ENCODE measurements at places on chromosomes 5 and 9.
A peak's percentile ranks its signal among the peaks of the same experiment; 100 is the strongest.

DNA sequence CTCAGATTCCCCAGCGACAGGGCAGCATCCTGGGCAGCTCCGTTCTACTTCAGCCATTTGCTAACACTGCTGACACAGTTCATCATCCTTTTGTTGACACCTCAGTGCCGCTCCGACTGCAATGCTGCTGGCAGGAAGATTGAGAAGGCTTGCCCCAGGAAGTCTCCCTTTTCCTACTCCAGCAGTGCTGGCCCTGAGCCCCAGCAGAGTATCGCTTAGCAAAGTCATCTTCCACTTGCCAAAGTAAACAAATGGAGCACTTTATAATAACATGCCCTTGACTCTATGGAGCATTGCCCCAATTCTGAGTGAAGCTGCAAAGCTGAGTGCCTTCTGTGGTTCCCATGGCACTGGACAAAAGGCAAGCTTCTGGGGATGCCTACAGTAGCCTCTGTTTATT, 32.2 kb downstream of the PRLR start:
- no peak for DNase-seq

- no peak for DNase-seq
Measured at GRCh38 chr5:135883441-135883840, 12.2 kb downstream of the IL9 start.

DNA sequence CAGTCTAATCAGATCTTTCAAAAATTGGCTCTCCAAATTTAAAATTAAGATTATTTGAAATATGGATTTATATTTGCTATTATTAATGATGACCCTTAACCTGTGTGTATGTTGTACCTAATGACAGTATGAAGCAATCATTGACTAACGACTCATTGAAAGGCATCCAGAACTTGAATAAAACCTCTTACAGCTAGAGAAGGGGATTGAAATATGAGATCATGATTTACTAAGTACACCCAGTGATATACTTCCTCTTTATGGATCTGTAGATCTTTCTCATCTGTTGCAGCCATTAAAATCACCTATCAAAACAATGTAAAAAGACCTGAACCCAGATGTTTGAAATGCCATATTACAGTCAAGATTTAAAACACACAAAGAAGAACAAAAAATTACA, 126.5 kb downstream of the RPS23 start:
- no peak for DNase-seq

GRCh38 chr5:168916266-168916665, 337.1 kb upstream of the PANK3 start:
- DNase-seq, result no peak

DNA sequence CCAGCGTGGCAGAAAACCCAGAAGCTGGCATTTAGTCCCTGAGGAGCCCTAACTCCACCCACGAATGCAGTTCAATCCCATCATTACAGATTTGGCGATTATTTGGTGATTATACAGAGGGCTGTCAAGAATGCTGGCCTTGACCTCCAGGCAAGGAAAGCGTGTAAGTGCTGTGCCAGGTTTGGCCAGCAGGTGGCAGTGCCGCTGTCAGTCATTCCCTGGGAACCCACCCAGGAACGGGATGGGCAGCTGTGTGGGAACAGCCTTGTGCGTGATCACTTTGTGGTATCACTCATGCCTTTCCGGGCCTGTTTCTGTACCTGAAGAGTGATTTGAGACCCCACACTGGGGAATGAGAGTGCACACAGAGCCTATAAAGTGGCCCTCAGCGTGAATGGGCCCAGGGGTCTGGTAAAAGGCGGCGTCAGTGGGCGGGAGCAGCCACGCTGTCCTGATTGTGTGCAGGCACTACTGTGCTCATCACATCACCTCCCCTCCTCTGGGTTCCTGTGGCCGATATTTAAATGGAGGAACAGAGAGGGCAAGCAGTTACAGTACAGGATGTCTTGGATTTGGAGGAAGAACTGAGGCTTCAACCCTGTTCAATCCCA, 215.6 kb downstream of the ROR2 start:
- DNase-seq, result peak; percentile 58

DNA sequence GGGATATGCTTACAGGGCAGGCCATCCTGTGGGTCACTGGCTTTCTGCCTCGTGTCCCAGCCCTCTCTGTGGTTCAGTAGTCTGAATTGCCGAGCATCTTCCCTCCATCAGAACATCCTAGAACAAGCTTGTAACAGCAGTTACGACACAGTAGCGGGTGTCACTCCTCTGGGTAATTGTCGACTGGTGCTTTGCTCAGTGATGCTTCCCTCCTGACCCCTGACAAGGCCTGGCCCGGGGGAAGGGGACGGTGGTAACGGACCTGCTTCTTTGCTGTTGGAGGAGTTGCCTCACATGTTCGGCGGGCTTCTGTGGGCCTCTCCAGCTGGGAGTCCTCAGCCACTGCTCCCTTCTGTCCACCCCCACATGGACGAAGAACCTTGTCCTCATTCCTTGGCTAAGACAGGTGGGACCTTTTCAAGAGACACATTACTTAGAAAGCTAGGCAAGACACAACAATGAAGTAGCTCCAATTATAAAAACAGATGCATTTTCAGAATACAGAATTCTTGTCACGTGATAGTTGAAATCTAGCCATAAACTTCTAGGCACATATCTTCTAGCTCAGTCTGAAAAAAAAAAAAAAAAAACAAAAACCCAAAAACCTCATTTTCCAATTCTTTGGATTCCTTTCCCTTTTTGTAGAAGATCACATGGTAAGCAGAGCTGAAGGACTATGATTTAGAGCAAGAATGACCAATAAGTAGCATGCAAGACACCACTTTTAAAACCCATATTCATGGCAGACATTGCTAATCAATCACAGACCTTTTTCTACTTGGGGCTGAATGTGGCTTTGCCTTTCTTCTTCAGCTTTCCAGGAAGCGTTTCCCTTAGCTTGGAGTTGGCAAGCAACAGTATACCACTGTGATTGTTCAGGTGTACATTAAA, 25.0 kb downstream of the HMCN2 start:
- DNase-seq, result no peak

GRCh38 chr5:37056762-37057161, 180.2 kb downstream of the NIPBL start:
- no peak for DNase-seq

- DNase-seq, result no peak
Measured at GRCh38 chr5:548256-548655, 24.0 kb upstream of the SLC9A3 start.

DNA sequence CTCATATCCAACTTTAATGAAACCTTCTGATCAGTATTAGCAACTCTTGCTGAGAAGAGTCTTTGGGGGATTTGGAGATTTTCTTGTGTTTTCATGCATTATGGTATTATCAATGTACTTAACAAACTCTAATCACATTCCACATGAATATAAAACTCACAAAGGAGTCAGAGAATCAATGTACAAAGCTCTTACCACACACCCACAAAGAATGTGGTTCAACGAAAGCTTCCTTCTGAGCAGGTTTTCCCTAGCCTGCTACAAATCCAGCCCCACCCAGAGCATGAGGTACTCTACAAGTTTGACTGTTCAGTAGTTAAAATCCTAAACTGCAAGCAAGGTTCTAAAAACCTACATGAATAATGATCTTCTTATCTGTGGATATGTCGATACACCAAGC, 210.1 kb downstream of the TARS1 start:
- no peak for DNase-seq

GRCh38 chr5:126723643-126724042, 53.3 kb upstream of the LMNB1 start:
- no peak for DNase-seq

DNA sequence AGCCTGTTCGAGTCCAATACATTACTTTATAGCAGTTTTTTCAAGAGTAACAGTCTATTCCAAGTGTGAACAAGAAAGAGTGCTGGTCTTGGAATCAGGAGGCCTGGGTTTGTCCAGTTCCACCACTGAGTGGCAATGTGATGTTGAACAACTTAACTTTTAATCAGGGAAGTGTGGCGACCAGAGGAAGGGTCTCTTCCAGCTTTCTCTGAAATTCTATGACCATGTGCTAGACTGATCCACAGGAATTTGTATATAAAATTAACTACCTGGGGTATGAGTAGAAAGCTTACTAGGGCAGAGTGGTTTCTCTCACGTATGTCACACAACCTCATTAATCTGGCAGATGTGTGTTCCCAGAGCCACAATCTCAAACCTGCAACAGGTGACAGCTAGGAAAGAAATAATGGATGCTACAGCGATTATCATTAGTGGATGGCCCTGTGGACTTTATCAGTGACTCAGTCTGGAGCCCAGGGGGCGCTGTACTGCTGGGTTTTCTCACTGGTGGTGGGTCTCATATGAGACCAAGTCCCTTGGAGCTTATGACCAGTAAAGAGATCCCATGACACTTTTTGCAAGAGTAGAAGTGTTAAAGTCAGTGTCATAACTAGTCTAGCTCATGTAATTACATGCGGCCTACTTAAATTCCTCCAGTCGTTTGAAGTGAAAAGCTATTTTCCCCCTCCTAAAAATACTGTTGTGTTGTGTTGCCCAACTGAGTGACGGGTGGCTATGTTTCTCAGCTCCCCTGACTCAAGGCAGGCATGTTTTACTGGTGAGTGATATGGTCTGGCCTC, 116.5 kb downstream of the GDNF start:
- no peak for DNase-seq

GRCh38 chr5:142925795-142926194, 155.6 kb downstream of the ARHGAP26 start:
- DNase-seq, result no peak

DNA sequence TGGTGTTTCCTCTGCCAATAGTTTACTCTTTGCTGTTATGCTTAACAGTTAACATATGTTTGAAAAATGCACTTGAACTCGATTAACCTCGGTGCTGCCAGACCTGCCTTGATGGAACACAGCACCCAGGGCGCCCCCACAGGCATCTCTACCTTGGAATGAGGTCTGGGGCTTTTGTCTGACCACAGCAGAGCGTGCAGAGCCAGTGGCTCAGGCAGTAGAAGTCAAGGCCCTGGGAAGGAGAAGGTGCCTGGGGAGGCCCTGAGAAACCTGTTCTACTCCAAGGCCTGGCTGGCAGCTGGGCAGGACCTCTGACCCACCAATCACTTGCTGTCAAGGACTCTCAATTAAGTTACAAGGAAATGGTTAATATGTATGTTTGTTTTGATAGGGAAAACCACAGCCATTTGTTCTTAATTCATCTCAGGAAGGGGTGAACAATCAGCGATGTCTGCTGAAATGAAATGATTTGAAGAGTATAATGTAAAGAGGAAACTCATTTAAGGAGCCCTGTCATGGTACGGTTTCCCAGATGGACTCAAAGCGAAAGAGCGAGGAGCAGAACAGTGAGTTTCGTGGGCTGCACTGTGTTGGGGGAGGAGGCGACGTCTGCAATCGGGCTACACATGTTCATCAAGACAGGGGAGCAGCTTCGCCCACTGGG, 21.9 kb downstream of the MACROH2A1 start:
- DNase-seq, result no peak

- DNase-seq, result no peak
Measured at GRCh38 chr9:899440-900184, 58.1 kb downstream of the DMRT1 start.

GRCh38 chr9:123302348-123303214, 34.2 kb upstream of the STRBP start:
- no peak for DNase-seq

GRCh38 chr5:32436553-32437242, 7.8 kb downstream of the ZFR start:
- DNase-seq, result no peak

- no peak for DNase-seq
Measured at GRCh38 chr5:14659821-14660607, 4.5 kb upstream of the OTULIN start.

DNA sequence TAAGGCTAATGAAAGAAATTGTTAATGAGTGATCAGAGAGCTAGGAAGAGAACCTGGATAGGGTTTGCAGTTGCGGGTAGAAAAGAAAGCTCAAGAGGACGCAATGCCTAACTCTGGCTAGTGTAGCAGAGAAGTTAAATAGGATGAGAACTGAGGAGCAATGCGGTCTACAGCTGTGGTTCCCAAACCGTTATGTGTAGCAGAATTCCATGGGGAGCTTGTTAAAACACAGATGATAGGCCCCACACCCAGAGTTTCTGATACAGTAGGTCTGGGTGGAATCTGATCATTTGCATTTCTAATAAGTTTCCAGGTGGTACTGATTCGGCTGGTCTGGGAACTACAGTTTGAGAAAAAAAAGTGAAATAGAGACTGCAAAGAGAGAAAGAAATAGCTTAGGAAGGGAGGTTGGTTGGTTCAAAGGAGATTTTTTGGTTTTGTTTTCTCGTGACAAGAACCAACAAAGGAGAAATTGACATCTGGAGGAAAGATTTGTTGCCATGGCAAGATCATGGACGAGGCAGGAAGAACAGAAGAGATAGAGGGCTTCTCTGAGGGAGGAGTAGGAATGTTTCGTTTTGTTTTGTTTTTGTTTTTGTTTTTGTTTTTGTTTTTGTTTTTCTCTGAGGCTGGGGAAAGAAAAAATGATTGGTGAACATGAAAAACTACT, 276.1 kb downstream of the ARRDC3 start:
- no peak for DNase-seq

- DNase-seq, result no peak
Measured at GRCh38 chr9:108182950-108183381, 672.8 kb downstream of the ACTL7B start.

DNA sequence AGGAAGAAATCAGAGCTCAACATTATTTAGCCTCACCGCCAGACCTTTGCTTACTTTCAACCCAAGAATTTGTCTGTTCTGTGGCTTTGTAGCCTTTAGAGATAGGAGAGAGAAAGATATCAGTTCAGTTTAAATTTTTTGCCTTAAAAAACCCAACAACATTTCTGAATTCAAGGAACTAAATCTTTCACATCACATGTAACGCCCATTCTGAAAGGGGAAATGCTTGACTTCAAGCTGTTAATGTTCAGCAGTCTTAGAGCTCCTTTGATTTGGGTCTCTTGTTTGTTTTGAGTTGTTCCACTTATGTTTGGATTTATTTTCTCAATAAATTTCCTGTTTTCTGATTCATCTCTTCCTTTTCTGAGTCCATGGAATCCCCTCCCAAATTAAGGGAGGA, 294.5 kb downstream of the ARHGAP26 start:
- DNase-seq, result no peak

DNA sequence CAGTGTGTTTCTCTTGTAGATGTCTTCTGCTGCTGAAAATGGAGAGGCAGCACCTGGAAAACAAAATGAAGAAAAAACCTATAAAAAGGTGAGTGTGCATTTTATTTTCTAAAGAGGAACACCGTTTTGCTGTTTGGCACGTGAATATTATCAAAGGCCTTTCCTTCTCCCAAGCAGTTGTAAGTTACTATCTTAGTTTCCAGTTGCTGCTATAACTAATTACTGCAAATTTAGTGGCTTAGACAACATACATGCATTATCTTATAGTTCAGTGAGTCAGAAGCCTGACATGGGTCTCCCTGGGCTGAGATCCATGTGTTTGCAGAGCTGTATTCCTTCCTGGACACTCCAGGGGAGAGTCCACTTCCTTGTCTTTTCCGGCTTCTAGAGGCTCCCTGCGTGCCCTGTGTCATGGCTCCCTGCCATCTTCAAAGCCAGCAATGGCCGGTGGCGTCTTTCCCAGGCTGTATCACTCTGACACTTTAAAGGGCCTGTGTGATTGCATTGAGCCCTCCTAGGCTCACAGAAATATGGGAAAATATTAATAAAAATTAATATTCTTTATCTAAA, 117.6 kb downstream of the PIP5K1B start:
- no peak for DNase-seq
